ENCODE measurements at places on chromosomes 16 and 17.
A peak's percentile ranks its signal among the peaks of the same experiment; 100 is the strongest.

DNA sequence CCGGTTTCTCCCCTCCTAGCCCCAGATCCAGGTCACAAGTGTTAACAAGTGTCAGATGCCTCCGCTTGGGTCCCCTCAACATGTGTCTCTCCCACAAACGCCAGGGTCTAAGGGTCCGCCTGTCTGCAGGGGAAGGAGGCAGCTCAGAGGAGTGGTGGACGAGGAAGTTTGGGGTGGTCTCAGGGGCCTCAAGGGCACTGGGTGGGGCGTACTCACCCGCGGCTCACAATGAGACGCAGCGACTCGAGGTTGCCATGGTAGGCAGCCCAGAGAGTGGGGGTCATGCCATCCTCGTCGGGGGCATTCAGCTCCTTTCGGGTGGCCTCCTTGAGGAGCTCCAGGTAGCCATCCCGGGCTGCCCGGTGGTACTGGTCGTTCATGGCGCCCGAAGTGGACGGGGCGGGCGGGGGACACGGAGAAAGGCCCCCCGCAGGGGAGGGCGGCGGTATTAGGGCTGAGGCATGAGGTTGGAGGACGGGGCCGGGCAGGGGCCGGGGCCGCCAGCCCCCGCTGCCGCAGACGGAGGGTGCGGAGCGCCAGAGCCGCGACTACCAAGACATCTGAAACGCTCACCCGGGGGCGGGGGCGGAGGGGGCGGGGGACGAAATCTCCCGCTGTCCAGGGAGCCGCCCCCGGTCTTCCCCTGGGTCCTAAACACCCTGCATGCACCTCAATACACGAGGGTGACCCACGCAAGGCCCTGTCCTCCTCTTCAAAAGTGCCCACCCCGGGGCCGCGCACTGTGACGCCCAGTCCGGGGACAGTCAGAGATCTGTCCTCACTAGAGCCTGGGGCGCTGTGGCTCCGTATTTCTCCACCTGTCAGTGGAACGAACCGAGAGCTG lies at the start of gene USH1G:
Gene USH1G (minus strand): TSS at position 562 of the 844 bp plus-strand sequence. CDS start 182 bp downstream, at position 380.
- no peak for DNase-seq

DNA sequence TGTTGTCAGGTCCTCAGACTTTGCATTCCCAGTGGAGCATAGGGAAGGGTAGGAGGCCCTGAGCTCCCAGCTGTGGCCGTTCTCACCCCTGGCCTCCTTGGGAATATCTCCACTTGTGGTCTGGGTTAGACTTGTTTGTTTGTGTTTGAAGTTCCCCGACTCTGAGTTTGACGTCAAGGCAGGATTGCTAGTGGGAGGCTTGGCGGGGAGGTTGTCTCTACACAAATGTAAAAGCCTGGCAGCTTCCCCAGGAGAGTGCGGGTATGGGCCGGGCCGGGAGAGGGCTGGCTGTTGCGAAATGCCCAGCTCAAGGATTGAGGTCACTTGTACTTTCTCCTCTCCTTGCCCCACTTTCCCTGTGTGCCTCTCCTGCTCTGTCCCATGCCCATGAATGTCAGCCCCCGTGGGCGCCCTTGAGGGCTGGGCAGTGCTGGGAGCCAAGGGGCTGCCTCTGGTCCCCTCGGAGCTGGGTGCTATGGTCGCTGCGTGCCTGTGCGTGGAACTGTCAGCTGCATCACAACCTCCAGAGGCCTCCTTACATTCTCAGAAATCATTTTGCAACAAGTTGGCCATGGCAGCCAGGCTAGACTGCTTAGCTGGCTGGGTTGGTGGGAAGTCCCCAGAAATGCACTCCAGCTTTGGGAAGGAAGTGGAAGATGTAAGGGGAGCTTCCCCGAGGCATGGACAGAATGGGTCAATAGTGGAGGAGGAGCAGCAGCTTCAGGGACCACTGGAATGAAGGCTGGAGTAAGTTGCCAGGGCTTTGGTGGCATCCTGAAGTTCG lies 84.3 kb downstream of the KSR1 start:
- DNase-seq, result peak; percentile 98

GRCh38 chr17:67531291-67531690 lies 154.2 kb downstream of the PITPNC1 start:
- DNase-seq, result no peak

DNA sequence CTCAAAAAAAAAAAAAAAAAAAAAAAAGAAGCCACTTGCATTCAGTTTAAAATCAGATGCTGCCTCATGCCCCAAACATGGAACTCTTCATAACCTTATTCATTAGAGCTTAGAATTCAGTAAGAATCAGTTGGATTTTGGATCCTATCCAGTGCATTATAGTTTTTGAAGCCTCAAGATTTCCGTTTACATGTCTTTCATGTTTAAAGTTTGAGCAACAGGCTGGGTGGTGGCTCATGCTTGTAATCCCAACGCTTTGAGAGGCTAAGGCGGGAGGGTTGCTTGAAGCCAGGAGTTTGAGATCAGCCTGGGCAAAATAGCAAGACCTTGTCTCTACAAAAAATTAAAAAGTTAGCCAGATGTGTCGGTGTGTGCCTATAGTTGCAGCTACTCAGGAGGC lies 55.0 kb downstream of the SNTB2 start:
- peak; percentile 52 for DNase-seq

DNA sequence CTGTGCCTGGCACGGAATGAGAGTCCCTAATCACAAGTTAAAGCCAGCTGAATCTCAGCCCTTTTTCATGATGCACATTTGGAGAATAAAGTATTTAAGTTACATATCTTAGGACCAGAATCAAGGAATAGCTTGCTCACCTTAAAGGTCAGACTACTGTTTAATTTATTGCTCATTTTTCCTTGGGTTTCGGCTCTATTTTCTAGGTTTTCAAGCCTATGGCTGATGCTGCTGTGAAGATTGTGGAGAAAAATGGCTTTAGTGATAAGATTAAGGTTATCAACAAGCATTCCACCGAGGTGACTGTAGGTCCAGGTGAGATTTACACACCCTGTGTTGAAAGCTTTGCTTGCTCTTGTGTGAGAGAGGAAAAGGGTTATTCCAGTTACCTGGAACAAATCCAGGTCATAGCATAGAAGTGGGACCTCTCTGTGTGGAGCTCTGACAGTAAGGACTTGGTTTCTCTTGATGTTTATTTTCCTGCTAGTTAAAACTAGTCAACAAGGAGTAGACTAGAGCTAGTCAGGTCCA lies 18.1 kb downstream of the PRMT7 start:
- no peak for DNase-seq

- peak; percentile 56 for DNase-seq
These were observed 713 bp downstream of the RHOT2 start for GRCh38 chr16:668519-669171.

GRCh38 chr17:4632581-4632920 lies 8.9 kb downstream of the ALOX15 start:
- DNase-seq, result no peak

- no peak for DNase-seq
These were observed 101.0 kb upstream of the DNAH17 start for GRCh38 chr17:78678222-78678557.

DNA sequence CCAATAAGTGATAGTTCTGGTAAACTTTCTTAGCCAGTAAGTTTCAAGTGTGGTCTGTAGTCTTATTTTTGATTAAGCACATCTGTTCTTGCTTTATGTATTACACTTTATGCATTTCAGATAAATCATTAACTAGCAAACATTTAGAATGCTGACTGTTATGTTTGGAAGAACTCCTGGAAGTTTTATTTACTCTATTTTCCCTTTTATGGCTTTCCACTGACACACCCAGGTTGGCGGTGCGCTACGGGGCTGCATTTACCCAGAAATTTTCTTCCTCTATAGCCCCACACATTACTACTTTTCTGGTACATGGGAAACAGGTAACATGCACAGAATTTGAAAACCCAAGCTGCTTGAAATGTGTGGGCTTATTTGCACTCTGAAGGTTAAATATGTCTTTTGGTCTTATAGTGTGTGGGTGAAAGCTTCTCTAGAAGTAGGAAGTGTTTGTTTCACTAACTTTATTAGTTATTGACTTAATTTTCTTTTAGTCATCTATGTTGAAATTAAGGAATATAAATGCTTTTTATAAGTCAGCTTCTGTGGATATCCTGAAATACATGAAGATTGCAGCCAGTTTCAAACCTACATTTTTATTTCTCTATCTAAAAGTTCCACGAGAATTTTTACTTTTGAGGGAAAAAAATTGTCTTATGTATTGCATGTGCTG lies 203.7 kb downstream of the PHKB start:
- no peak for DNase-seq

DNA sequence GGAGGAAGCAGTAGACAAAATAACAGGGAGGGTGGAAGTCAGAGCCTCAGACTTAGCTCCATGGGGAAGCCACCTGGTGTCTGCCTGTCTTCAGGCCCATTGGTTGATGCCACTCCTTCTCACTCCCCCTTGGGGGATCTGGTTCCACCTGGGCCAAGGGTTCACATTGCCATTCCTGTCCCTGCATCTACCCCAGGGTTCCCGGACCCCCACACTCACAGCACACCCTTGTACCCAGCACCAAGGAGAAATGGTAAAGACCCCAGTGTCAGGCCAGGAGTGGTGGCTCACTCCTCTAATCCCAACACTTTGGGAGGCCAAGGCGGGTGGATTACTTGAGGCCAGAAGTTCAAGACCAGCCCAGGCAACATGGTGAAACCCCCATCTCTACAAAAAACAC lies 1.0 kb upstream of the CA7 start:
- DNase-seq, result no peak

DNA sequence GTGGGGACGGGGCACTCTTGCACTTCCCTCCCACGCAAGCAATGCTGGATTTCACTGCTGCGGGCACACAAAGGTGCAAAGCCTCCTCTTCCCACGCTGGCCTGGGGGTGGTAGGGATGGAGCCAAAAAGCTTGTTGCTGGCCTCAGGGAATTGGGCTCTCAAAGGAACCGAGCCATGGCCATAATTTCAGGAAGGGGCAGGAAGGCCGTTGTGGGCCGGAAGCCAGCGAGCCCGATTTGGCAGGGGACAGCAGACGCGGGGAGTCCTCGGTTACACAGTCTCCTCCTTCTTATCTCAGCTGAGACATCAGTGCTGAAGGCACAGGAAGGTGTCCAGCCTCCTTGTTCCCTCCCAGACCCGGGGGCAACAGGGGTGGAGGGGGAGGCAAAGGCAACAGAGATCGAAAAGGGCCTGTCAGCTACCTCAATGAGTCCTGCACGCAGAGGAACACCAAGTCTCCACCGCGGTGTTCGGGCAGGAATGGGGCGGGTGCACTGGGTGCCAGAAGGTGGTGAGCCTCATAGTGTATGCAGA lies 59.5 kb downstream of the SLFN11 start:
- DNase-seq, result peak; percentile 0

DNA sequence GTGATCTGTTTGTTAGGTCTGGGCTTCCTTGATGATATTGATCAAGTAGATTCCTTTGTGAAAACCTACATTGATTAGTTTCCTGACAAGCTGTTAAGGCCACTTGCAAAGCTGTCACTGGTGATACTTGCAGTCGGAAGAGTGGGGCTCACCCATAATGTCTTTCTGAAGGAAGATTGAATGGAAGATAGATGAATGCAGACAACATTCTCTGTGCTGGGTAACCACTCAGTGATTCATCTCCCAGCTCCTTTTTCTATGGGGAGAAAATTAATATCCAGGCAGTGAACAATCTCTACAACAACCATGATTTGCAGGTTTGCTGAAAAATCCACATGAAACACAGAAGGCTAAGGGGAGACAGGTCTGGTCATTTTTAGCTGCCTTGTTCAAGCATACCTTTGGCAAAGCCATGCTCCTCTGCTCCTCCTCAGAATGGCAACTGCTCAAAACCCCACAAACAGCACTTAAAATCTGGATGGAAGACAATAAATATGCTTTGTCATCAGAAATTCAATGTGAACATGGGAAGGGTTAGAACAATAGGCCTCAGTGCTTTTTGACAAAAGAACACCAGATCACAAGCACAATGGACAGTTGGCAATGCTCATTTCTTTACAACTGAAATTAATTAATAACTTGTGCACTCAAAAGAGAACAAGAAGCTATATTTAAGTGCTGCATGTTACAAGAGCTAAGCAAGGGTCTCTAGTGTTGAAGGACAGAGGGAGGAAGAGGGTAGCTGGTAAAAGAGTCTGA lies 495.4 kb downstream of the TOX3 start:
- DNase-seq, result no peak

DNA sequence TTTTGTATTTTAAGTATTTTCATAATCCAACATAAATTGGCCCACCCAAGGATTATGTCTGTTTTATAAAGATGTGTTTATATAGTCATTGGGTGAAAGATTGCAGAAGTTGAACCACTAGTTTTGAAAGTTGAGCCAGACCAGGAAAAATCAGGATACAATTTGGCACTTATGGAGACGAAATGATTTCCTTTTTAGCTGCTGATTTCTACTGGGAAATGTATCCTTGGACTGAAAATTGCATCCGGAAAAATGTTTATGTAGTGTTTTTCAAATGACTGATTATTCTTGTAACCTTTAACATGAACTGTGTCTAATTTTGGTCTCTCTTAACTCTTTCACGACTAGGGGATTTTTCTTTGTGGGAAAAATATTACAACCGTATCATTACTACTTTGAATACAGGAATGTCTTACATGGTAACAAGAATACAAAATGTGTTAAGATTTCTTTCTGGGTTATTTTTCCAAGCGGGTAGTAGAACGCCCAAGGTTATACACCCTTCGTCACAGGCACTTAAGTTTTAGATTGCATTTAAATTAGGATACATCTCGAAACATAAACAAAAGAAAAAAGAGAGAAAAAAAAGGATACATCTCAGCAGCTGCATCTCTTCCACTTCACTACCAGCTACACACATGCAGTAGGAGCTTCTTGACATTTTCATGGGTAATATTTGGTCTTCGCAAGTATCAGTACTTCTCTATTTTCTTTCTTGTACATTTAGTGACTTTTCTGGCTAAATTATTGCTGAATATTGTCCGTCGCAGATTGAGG lies 273.0 kb upstream of the TBX2 start:
- no peak for DNase-seq

DNA sequence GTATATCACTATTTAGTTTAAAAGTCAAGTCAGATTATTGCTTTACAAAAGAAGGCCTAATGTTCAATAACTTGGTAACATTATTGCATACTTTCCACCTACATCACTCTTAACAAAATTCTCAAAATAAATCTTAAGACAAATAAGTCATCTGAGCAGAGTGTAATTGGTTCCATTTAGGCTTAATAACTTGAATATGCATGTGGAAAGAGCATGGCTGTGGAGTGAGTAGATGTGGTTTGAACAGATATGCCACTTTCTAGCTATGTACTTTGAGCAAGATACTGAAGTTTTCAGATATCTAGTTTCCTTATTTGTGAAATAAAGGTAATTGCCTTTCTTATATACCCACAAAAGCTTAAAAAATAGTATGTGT lies 6.7 kb upstream of the EVI2A start:
- peak; percentile 77 for DNase-seq

DNA sequence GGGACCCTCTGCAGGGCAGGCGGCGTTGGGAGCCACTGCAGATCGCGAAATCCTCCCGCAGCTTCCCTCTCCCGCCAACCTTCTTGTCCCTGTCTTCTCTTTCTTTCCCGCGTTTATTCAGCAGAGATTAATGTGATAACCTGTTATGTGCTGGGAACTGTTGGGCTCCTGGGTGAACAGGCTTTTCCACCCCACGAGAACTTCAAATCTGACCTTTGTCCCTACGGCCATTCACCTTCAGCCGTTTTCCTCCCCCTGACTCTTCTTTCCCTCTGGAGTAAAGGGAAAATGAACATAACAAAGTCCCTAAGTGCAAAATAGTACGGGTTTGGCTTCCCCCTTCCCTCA lies 15.2 kb upstream of the KPNA2 start:
- DNase-seq, result no peak

- no peak for DNase-seq
These were observed 4.9 kb upstream of the RASD1 start for GRCh38 chr17:17500999-17501605.

- no peak for DNase-seq
These were observed 1.0 kb downstream of the HOXB2 start for GRCh38 chr17:48543854-48544348.
